ENCODE measurements at places on chromosomes 3 and 15. TPM values are rescaled to one million over a fixed set of nuclear protein-coding genes. Genes with fewer than 3 reads are reported as not detected.
A peak's percentile ranks its signal among the peaks of the same experiment; 100 is the strongest.

DNA sequence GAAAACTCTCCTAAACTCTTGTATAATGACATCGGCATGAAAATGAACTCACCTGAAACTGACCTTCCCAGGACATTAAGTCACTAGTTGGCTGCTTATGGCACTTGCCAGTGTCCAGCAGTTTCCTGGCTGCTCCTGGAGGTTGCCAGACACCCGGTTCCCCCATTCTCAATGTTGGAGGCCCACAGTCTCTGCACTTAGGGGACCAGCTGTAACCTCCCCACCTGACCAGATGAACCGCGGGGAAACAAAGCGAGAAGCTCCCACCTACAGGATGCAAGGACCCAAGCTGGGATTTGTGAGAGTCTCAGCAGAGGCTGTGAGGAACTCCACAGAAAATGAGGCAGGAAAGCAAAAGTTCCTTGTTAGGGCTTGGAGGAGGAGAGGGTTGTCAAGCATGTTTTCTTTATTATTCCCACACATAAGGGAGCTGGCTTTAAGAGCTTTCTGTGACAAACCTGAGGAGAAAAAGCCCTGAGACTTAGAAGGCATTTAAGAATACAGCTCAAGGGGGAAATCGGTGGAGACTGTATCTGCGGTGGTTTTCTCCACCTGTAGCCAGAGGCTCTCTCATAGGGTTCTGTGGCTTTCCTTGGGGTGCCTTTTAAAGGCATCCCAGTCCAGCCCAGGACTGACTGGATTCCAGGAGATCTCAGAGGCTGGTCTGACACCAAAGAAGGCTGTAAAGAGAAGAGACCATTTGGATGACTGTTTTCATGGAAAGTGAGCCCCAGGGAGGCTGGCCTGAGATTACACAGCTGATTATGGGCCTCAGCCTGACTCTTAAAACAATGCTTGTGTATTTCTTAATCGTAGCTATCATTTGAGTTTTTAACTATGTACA is 4.6 kb downstream of the TPM1 start:
- DNase-seq = peak; percentile 80

DNA sequence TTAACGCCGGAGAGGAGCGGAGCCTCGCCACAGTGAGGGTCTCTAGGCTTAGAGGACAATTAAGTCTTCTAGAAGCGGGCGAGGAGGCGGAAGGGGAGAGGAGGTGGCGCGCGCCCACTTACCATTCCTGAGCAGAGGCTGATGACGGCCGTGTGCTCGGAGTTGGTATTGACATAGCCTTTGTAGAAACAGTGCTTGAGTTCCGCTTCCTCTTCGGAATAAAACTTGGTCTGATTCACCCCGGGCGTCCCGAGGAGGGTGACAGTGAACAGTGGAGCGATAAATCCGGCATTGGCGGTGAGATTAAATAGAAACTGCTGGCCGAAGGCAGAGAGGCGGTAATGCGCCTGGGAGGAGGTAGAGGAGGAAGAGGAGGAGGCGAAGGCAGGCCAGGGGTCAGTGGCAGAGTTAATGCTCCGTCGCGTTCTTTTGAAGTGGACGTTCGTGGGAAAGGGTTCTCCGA is 1.3 kb downstream of the ADAMTS9 start:
- no peak for DNase-seq

The PXK gene
- total RNA-seq = 22.0 TPM

- no peak for DNase-seq
These were observed 15.3 kb upstream of the MAPK6 start for GRCh38 chr15:52003710-52004109.

- DNase-seq = no peak
These were observed 121.1 kb downstream of the CLSTN2 start for GRCh38 chr3:140056047-140056446.

GRCh38 chr3:169269005-169269404 is 394.5 kb downstream of the MECOM start:
- DNase-seq = no peak

GRCh38 chr3:28022916-28023315 is 218.5 kb upstream of the CMC1 start:
- DNase-seq = no peak

DNA sequence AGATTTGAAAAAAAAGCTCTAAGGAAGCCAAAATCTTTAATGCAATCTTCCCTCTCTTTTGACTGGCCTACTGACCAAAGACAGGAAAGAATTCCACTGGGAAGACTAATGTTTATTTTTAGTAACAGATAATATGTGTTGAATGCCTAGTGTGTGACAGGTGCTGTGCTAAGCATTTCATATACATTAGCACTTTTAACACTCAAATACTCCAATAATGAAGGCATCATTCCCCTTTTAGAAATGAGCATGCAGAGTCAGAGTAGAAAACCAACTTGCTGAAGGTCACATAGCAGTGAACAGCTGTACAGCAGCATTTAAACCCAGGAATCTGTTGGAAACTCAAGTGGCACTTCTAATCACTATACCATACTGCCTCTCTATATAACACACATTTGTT is 170.6 kb downstream of the MINAR1 start:
- DNase-seq = no peak

The CRYBG3 gene
- 9.7 TPM for total RNA-seq

The P2RY1 gene
- 11.5 TPM for total RNA-seq

The CCR1 gene
- not detected for total RNA-seq

The PLSCR2 gene
- total RNA-seq = 34.6 TPM

GRCh38 chr15:30065025-30065801 is 17.5 kb upstream of the GOLGA8J start:
- DNase-seq = no peak
